ENCODE measurements at places on chromosomes 5 and 9.

DNA sequence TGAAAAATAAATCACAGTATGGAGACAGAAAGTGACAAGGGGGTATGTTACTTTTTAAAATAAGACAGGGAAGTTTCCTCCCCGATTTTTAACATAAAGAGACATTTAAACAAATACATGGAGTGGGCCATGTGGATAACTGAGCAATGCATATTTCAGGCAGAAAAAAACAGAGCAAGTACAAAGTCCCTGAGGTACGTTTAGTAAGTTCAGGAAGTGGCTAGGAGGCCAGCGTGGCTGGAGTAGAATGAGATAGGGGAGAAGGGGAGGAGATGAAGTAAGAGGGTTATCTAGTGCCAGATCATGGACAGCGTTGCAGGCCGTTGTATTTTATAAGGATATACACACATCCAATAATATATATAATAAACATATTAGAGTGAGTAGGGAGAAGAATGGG, 84.2 kb upstream of the ELL2 start:
- DNase-seq = no peak

- DNase-seq = no peak
Observed at GRCh38 chr5:81426359-81427030, 32.6 kb upstream of the ACOT12 start.

GRCh38 chr9:109238125-109238524, 71.1 kb upstream of the FRRS1L start:
- no peak for DNase-seq

GRCh38 chr9:18428661-18429060, 45.3 kb upstream of the ADAMTSL1 start:
- DNase-seq = no peak

DNA sequence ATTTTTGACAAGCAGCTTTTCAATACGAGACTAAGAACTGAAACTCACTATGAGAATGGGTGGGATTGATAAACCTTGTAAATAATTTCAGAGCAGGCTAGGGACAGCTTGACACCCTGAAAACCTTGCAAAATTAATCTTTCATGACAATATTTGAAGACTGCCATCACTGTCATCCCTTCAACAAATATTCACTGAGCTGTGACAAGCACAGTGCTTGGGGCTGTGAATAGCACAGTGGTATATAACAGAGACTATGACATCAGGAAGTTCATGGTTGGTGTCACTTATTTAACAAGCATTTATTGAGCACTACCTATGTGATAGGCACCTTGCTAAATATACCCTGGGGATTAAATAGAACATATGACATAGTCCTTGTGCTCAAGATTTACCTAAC, 741.0 kb upstream of the RIOK2 start:
- DNase-seq = no peak

- DNase-seq = no peak
Observed at GRCh38 chr5:31916327-31916726, 257.8 kb downstream of the GOLPH3 start.

- no peak for DNase-seq
Observed at GRCh38 chr5:6497262-6497661, 48.6 kb downstream of the UBE2QL1 start.

DNA sequence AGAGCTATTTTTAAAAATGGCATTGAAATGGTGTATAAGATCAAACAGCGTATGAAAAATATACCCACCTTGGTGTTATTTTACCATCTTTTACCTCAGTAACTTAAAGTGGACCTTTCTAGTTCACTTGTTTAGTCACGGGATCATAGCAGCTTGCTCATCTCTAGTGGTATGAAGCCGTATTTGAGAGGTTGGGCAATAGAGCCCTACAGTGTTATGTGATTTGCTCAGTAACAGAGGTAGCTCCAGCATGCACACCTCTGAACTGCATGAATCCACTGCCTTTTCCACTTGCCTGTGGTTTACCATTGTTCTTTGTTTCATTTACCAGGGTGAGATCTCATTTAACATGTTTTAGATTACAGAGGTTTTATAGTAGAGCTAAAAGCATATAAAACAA, 134.4 kb downstream of the ATG10 start:
- DNase-seq = no peak

DNA sequence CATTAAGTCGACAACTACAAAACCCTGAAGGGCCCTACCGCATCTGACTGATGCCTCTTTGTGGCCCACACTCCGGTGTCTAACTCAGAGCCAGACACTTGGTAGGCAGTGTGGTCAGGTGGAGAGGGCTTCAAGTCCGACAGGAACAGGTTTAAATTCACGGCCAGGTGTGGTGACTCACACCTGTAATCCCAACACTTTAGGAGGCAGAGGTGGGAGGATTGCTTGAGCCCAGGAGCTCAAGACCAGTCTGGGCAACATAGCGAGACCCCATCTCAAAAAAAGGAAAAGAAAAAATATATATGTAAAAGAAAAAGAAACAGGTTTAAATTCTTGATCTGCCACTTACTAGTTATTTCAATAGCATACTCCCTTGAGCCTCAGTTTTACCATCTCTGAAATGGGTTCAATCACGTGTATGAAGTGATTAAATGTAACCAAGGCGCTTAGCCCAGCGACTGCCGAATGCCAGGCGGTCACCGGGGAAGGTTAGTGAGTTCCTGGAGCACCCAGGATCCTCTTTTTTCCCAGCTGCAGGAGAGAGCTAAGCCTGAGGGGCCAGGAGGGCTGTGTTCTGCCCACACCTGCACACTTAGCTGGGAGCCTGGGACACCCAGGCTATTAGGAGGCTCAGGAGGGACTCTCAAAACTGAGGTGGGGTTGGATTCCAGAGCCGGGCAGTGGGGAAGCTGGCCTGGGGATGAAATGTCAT, 943 bp downstream of the CLTB start:
- no peak for DNase-seq

- DNase-seq = no peak
Observed at GRCh38 chr5:10151656-10152055, 98.0 kb downstream of the ATPSCKMT start.

DNA sequence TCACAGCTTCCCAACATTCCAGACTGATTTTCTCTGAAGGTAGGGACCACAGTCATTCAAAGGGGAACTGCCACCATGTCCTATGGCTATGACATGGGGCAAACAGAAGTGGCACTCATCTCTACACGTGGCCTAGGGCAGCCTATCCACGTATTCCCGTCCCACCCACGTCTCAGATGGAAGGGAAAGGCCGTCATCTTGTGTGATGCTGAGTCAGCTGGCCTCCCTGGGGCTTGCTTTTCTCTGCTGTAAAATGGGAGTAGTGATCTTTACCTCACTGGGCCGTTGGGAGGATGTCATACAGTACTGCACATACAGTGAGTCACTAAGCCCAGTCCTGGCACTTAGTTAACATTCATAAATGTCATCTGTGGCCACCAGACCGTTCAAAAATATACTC, 72.3 kb downstream of the RAPGEF1 start:
- DNase-seq = peak; percentile 44

DNA sequence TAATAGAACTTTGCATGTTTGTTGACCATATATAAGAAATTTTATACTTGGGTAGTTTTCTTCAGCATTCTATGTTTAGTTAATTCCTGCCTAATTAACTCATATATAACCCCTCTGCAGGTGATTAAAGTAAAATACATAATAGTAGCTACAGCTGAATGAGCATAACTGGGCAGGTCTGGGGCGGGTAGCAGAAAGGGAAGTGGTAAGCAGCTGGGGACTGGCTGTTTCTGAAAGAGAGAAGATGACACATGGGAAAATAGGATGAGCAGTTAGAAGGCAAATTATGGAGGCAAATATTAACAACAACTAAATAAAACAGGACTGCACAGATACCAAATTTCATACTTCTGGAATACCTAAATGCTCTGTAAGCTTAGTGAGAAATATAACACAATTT, 128.1 kb downstream of the CPLANE1 start:
- no peak for DNase-seq

DNA sequence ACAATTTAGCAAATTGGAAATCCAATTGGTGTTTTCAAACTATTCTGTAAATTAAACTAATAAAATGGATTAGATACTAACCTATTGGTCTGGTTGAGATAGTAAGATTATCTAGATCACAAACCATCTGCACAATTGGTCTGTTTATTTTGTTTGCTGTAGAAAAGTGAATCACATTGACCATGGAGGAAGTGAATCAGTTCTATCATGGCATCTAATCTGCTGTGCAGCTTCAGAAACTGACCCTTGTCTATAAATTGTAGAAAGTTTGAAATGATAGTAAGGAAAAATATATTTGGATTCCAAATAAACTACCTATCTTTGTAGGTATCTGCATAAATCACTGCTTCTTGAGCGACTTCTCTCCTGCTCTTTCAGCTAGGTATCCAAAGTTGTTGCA, 1865.4 kb downstream of the MAT2B start:
- no peak for DNase-seq

DNA sequence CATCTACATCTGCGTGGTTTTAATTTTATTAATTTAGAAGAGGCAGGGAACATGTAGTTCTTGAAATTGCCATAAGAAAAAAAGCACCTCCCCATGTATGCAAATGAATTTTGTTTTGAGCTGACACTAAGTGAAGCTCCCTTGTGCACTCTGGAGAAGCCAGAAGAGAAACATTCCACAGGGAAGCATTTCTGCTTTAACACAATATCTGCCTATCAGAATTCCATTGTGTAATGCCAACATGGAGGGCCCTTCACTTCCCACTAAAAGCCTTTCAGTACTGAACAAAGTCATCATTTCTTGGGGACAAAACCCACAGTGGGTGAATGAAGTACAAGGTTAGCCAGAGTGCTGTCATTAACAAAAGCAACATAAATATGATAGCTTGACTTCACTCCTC, 59.7 kb downstream of the PRELID2 start:
- DNase-seq = no peak

- DNase-seq = no peak
Observed at GRCh38 chr9:4732890-4733289, 8.1 kb downstream of the AK3 start.

GRCh38 chr9:101727612-101728524, 10.6 kb downstream of the GRIN3A start:
- DNase-seq = no peak

Measured in stimulated activated CD4-positive, alpha-beta T cell treated with anti-CD3 and anti-CD28 coated beads, Interleukin-4, amount 100 ng/mL, for 48 hours (primary cell).